ENCODE measurements at places on chromosomes 6 and 20.

- no peak for DNase-seq
Measured at GRCh38 chr20:35002426-35003210, 47.0 kb downstream of the MYH7B start.

GRCh38 chr6:90676516-90677300, 89.8 kb upstream of the MAP3K7 start:
- DNase-seq: no peak

- peak; percentile 75 for DNase-seq
Measured at GRCh38 chr20:407133-407952, 756 bp upstream of the RBCK1 start.

DNA sequence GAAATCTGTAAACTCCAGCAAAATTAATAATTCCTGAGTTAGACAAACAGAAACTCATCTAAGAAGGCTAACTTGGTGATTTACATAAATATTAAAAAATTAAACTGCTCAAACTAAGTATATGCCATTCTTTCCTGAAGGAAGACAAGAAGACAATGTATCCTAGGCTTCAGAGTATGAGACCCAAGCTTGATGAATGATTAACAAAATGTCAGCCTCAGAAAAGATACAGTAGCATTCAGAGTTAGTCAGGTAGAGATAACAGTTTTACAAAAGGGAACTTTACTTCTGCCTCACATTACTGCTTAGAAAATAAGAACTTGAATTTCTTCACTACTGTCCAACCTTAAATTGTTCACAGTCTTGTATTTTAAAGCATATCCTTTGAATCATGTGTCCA, 12.0 kb downstream of the CSNK2A1 start:
- DNase-seq: no peak

DNA sequence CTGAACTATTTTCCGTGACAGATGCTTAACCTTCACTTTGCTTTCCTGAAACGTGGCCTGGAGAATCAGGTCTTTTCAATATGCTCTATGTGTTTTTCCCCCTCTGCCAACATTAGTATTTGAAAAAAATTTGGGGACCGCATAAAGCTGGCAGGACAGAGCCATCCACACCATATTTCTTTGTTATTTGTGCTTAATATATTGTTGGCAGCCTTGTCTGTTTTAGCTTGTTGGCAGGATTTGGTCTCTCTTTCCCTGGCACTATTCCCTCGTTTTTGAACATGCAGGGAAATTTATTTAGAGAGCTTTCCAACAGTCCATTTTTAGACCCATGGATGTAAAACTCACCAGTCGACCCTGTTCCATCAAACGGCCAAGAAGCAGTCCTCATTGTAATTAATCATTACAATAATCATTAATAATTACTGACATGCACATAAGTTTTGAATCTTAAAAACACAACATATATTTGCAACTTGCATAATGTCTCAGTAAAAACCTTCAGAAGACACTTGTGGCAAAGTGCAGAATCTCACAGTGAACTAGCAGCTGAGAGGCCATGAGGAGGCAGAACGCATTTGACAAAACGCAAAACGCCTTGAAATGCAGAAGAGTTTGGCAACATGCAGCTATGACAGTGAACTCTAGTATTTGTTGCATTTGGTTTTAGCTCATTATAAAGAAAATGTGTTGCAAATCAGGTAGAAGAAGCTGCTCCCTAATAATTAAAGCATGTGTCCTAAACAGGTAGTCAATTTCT, 514.2 kb downstream of the C6orf118 start:
- no peak for DNase-seq

- DNase-seq: peak; percentile 47
Measured at GRCh38 chr6:109236115-109237076, 141.1 kb downstream of the CEP57L1 start.

GRCh38 chr20:49854190-49854875, 41.7 kb downstream of the SLC9A8 start:
- no peak for DNase-seq

- no peak for DNase-seq
Measured at GRCh38 chr20:44574372-44574771, 8.0 kb upstream of the PKIG start.

DNA sequence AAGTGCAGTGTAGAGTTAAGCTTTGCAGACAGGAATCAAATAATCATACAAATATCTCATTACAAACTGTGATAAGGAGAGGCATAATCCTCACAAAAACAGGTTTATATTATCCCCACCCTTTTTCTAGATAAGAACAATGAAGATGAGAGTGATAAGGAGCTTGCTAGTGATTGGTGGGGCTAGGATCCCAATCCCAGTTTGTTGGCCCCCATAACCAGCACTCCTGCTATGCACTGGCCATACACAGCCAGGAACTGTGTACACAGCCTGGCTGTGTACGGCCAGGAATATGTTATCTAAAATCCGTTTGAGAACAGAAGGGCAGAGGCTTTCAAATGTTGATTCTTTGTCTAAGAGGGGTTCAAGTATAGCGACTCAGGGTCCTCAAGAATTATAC, 180.6 kb downstream of the EYA2 start:
- DNase-seq: no peak

DNA sequence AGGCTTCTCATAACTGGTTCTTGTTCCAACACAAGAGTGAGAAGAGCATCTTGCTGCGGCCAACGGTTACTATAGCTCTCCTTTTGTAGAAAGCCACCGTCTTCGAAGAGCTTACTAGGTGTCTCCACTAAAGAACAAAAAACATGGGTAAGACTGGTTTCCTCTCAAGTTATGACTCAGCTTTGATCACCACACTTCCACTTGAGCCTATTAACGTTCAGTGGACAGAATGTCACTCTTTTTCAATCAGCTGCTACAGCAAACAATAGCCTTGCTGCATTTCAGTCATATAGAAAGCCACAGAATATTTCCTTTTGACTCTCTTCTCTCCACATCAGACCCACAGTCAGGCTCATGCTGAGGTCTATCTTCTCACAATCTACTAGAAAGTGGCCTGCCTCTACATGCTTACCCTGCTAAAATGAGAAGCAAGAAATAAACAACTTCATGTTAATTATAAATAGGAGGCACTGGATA, 243.5 kb upstream of the PREP start:
- DNase-seq: peak; percentile 76

GRCh38 chr20:62161347-62161746, 17.8 kb downstream of the SS18L1 start:
- no peak for DNase-seq

DNA sequence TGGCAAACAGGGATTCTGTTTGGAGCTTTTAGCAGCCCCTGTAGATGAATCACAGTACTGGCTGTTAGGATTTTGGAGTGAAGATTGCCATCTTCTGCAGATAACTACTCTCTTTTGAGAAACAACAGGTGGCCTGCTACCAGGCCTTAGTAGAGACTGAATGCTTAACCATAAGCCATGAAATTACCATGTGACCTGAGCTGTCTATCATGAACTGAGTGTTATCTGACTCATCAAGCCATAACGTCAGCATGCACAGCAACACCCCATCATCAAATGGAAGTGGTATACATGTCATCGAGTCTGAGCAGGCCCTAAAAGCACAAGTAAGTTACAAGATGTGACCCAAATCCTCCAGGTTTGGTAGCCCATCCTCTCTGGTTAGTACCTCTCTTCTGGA, 132.6 kb downstream of the GPR63 start:
- DNase-seq: peak; percentile 12

Data from activated CD8-positive, alpha-beta T cell treated with anti-CD3 and anti-CD28 coated beads for 36 hours (primary cell).